ENCODE measurements at places on chromosomes 2 and 18. TPM values are rescaled to one million over a fixed set of nuclear protein-coding genes. Genes with fewer than 3 reads are reported as not detected.
A peak's percentile ranks its signal among the peaks of the same experiment; 100 is the strongest.

DNA sequence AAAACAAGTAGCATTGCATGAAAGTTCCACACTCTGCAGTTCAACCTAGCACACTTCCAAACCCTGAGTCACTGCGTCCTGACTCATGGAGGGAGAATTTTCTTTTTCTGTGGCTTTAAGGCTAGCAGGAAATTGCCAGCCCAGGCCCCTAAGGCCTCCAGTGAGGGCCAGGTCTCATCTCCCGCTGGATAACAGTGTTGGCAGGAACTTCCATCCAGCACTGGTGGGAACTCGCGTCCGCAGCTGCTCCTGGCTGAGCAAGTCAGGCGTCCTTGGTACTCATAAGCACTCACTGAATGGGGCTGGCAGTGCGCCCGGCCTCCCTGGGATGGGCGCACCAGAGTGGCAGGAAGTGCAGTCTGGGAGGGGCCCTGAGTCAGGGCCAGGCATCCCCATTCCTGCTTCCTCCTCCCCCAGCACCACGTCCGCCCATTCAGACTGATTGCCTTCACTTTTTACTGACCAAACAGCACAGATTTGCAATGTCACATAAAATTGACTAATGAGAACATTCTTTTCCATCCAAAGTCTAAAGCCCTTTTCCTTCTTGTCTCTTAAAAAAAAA lies 14.3 kb downstream of the MALL start:
- DNase-seq: peak; percentile 96

DNA sequence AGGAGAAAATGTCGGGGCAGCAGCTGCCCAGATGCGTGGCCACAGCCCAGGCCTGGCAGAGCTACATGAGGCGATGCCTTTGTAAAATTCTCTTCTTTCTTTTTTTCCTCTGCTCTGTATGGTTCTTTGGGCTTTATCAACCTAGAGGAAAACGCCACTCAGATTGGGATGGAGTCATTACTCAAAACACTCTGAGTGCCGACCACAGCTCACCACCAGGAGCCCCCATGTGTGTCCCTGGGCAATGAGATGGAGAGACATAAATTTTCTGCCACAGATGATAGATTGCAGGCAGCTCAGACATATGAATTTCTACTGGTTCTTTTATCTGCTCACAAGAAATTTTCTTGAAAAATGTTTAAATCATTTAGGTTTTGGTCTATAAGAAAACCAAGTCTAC lies 56.0 kb downstream of the PARD6G start:
- DNase-seq: no peak

DNA sequence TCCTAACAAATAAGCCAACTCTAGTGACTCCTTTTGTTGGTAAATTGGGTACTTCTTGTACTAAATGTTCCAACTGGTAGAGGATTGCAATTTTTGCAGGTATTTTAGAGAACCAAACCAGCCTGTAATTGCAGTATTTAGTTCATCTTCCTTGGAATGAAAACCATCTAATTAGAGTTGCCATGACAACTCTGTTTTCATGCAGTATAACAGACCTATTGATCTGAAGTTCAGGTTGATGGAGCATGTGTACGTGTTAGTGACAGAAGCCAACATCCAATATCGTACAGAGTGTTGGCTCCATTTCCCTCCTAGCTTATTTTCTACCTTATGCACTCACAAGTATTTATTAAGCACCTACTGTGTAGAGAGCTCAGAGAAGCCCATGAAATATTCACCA lies 176.3 kb upstream of the FOSL2 start:
- no peak for DNase-seq

GRCh38 chr2:160140471-160140870 lies 59.6 kb downstream of the ITGB6 start:
- DNase-seq: no peak

DNA sequence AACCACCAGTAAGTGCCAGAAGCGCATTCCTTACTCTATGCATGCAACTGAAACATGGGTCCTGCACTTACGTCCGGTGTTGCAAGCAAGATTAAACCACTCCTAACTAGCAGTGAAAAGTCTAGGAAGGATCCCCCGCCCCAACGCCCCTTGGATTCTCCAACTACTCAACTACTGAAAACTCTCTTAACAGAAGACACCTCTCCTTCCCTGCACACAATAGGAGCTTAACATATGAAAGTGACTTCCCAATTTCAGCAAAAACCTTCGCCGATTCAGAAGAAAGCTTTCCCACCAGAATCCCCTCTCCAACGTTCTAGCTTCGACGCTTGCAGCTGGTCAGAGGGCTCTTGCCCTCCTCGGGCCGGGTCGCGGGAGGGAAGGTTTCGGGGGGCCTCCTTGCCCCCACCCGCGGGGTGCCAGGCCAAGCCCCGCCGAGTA lies 578 bp downstream of the IWS1 start:
- no peak for DNase-seq

- no peak for DNase-seq
Observed at GRCh38 chr2:3427272-3427671, 47.8 kb downstream of the TRAPPC12 start.

DNA sequence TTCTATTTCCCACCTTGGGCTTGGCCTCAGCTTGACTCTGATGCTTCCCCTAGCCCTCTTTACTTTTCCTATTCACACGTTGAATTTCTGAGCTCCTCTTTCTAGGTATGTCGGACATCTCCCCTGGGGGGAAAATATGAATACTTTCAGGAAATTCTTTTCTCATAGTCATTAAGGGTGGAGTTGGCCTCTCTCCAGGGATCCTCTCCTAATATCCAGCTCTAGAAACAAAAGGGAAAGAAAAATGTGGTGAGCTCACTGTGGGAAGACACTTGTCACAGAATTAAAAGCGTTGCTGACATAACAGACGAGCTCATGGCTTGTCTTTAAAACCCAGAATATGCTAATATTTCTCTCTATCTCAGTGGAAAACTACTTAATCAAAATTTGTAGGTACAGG lies 132.7 kb upstream of the MEX3C start:
- no peak for DNase-seq

- no peak for DNase-seq
Observed at GRCh38 chr2:241372361-241372992, 16.4 kb downstream of the FARP2 start.

ACKR3 gene
- total RNA-seq: 3.6 TPM

RPE gene
- 86.5 TPM for total RNA-seq

RFTN2 gene
- total RNA-seq: 4.6 TPM

AGPS gene
- total RNA-seq: 53.9 TPM

CYP26B1 gene
- 0.44 TPM for total RNA-seq

LRP1B gene
- not detected for total RNA-seq
